GM04504 (cell line): ENCODE measurements at places on chromosomes 7 and 10.

- no peak for DNase-seq
These were observed 216.4 kb downstream of the CXCL12 start for GRCh38 chr10:44168478-44168877.

DNA sequence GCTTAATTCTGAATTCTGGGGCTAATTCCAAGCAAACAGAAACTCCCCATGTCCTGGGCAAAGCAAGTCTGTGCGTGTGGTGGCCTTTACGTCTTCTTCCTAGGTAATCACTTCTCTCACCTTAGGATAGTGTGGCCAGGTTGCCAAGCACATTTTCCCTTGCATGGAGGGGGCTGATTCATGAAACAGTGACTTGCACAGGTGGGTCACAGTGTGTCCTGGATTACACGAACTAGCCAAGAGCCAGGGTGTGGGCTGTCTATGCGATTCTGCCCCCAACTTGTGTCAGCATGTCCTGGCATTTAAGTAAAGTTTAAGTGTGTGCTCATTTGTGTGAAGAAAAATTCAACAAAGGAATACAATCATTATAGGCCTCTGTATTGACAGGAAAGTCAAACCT, 18.5 kb upstream of the SEM1 start:
- DNase-seq = no peak

- DNase-seq = no peak
These were observed 101.8 kb upstream of the WAC start for GRCh38 chr10:28431139-28431538.

DNA sequence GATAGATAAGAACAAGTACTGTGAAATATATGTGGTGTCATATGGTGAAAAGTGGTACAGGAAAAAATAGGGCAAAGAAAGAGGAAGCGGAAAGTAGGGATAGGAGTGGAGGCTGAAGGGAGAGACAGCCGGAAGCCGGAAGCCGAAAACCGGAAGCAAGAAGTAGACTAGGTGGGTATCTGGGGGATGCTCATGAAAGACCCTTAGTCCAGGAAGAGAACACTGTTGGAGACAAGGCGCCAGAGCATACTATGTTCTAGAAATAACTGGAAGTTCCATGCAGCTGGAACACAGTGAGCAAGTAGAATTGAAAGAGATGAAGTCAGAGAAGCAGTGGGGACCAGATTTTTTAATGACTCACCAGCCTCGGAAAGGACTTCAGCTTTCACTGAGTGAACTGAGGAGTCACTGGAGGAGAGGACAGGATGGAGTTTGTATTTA, 22.5 kb downstream of the ST8SIA6 start:
- no peak for DNase-seq

DNA sequence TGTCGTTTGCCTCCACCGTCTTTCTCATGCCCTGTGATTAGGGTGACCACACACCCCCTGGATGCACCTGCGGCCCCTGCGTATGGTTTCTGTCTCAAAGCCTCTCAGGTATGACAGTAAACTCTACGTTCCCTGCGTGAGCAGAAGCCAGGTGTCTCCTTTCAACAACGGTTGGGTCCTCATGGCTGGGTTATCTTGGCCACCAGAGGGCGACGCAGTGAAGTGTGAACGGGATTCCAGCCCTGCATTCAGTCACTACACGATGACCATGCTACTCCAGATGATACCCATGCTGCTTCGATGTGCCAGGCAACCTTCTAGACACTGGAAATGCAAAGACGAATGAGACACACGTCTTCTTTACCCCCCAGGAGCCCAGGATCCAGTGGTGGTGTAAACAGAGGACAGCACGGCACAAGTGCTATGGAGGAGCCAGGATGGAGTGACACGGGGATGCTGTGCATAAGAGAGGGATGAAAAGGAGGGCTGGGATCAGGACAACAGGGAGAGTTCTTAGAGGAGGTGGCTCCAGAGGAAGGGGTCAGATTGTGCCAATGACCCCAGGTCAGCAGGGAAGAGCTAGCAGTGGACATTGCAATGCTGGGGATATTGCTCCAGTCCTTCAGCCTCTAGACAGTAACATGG, 228.1 kb upstream of the PFKP start:
- DNase-seq = no peak

DNA sequence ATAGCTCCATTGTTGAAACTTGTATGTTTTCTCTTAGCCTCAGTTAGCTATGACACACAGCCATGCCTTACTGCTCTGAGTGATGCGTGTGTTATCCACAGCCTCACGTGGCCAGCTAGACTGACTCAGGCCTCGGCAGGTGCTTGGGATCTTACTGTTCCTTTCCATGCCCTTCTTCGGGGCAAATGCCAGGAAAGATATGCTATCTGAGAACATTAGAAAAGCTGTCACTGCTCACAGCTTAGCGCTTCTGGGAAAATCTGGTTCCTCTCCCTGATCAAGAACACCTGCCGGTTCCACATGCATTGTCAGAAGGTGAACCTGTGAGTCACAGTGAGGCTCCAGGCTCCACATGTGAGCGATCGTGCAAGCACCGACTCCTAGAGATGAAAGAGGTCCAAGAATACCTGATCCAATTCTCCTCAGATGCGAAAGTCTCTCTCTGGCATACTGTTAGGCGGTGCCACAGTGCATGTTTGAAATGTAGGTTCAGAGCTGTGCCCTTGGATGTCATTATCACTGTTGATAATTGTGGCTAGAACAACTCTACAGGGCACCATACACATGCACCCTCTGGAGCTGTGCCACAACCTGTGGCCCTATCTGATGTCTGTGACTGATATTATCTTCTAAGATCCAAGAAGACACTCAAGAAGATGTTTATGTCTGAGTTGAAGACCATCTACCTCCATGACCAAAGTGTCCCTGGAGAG, 247.8 kb upstream of the IGFBP3 start:
- no peak for DNase-seq

DNA sequence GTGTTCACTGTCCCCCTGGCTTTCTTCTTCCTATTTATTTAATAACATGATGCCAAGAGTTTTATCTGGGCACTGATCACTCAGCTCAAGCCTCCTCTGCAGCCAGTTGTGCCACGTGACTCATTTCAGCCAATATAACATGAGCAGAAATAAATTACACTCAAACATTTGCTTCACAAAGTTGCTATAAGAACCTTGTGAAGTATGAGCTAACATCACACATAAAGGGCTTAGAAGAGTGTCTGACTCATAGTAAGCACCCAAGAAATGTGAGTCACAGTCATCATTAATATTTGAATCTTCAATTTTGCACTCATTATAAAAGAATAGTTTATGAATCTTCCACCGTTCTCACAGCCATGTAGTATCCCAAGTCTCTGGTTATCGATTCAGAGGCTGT, 414.6 kb upstream of the NPVF start:
- DNase-seq = no peak

- DNase-seq = no peak
These were observed 183.2 kb downstream of the AUTS2 start for GRCh38 chr7:69781412-69781846.

DNA sequence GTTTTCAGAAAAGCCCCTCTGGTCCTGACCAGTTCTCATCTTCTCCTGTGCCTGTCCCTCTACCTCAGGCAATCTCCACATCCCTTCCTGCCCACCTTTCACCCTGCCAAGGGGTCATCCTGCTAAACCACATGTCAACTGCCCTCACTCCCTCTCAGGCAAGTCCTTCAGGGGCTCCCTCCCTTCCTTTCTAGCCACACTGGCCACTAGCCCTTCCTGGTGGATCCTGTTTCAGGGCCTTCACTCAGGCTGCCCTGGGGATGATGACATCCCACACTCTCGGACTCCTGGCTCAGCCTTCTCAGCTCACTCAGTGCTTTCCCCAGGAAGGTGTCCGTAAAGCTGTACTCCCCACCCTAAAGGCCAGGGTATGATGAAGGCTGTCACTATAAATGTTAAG, 13.4 kb downstream of the STEAP1B start:
- DNase-seq = no peak
